Kidney (tissue), 22 donors: ENCODE measurements at places on chromosomes 4 and X. TPM values are rescaled to one million over a fixed set of nuclear protein-coding genes. Genes with fewer than 3 reads are reported as not detected.

DNA sequence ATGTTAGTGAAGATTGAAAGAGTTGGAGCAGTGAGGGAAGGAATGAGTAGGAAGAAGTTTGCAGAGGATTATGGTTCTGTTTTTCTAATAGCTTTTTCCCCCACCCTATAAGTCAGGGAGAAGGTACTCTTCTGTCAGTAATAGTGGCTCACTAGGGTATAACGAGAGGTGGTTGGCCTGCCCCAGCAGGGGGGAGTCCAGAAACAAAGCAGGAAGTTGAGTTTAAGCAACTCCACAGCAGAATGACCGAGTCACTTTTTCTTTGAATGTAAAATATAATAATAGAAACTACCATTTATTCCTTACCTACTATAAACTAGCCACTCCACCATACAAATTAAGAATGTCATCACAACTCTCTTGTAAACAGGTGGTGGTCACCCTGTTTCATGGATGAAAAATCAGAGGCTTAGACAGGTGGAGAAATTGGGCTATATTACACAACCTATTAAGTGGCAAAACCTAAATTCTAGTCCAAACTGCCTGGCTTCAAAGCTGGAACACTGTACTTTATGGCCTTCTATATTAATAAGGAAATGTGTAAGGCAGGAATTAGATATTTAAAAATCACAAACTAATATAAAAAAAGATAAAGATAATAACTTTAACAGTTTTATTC is 21.9 kb downstream of the AP1AR start:
- DNase-seq = no peak

- no peak for DNase-seq
Observed at GRCh38 chrX:37815366-37815765, 32.0 kb downstream of the DYNLT3 start.

GRCh38 chr4:174714393-174715211 is 114.4 kb downstream of the GLRA3 start:
- DNase-seq = no peak

- peak; percentile 68 for DNase-seq
Observed at GRCh38 chr4:107392951-107393350, 327.1 kb downstream of the PAPSS1 start.

DNA sequence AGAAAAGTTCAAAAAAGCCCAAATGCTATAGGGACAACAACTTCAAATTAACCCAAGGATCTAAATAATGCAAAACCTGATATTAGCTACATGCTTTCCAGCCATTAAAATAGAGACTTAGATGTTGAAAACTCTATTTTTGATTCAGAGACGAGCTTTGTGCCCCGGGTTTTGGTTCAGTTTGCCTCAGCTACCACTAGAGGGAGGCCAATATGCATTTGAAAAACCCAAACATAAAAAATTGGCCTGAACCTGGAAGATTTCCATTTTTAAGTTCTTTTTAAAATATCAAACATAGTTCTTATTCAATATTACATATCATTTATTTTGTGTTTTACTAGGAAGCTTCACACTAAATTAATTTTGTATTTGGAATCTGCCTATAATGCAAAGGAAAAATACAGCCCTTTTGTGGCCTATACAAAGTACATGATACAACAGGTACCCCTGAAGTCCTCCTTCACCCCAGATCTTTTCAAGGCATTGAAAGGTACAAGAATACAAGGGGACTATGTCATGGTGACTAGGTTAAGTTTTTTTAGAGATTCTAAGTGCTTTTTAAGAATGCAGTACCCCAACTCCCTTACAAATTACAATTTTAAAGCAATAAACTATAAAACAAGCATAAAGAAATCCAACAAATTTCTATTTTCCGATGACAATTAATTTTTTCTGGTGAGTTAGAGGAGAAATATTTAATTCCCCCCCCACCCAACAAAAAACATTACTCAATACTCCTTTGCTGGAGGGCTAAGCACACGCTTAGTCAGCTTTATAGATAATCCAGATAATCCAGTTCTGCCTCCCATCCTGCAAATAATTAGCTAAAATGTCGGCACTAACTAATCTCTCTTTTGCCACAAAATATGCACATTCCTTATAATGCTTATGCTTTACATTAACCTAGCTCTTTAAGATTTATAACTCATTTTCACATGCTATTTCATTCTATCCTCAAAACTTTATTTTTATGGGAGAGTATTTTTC is 97.7 kb upstream of the PTPN13 start:
- DNase-seq = peak; percentile 65

DNA sequence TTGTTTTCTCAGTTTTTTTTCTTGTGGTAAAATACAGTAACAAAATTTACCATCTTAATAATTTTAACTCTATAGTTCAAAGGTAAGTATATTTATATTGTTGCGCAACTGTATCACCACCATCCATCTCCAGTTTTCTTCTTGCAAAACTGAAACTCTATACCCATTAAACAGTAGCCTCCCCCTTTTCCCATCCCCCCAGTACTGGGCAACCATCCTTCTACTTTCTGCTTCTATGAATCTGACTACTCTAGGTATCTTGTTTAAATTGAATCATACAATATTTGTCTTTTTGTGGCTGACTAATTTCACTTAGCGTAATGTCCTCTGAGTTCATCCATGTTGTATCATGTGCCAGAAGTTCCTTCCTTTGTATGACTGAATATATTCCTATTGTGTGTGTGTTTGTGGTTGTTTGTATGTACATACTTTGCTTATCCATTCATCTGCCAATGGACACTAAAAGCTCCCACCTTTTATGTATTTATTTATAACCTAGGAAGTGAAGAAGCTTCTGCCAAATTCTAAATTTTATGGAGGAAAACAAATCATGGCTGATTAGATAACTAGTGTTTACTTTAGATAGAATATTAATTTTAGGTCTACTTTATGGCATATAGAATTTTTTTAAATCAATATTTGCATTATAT is 10.0 kb downstream of the ABHD18 start:
- no peak for DNase-seq

DNA sequence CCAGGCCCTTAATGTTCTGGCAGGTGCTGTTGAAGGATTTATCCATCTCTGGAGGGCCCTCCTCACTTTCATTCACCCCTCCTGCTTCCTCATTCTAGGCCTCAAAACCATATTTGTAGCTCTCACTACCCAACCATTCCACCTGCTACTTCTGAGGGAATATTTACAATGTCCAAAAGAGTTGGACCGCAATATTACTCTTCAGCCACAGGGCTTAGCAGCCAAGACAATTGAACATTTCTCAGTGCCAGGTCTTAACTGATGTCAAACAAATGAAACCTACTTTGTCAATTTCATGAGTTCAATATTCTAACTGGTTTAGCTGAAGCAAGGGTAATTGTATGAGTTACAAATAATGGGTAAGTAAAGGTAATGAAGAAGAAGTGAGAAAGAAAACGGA is 113.2 kb downstream of the ENOX2 start:
- DNase-seq = no peak

DNA sequence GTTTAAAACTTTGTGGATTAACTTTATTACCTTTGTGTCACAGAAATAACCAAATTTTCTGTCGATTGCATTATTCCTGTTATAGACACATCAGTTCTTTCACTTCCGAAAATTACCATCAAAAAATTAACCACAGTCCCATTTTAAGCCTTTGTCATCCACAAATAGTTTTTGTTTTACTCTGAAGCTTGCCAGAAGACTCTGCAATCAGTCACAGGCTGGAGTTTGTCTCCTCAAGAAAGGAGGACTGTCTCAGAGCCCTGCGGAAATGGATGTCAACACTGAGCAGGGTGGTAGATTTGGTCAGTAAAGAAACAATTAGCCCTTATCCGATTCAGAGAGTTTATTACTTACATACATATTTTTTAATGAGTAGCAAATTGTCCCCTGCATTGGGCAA is 20.1 kb upstream of the TCEAL4 start:
- no peak for DNase-seq

- peak; percentile 76 for DNase-seq
Observed at GRCh38 chr4:140152751-140153418, 1.1 kb downstream of the MAML3 start.

GRCh38 chrX:9062641-9063040 is 28.7 kb upstream of the FAM9B start:
- DNase-seq = no peak

DNA sequence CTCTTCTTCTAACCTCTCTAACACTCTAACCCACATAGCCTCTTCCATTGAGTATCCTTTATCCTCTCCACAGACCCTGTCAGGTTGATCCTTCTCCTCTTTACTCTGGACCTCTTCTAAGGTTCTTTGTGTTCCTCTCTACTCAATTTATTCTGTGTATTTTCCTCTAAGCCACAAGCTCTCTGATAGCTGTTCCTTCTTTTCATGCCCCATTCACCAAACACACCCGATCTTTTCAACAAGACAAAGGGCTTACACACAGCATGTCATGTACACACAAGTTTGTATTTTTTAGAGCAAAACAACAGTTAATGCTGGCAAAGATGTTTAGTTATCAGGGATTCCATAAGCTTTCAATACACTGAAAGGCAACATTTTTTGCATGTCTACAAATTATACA is 1.9 kb downstream of the SPIN2B start:
- DNase-seq = no peak

GRCh38 chrX:2828959-2829411 is 255 bp downstream of the GYG2 start:
- DNase-seq = peak; percentile 39

DNA sequence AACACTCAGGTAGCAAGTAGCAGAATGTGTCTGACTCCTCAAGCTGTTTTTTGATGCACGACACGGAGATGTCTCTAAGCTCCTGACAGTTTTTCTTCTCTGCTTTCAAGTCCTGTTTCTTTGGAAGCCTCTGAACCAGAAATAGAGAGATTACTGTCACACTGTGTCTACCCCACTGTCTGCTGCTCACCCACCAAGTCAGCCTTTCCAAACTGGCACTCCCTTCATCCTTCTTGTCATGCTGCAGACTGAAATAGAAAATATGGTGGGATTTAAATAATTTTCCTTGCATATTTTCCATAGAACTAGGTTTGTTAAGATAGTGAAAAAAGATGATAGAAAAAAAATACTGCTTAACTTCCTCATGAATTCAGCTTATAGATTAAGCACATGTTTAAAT is 102.5 kb upstream of the SPANXN4 start:
- DNase-seq = no peak

- DNase-seq = no peak
Observed at GRCh38 chrX:77694491-77694890, 91.5 kb downstream of the ATRX start.

DNA sequence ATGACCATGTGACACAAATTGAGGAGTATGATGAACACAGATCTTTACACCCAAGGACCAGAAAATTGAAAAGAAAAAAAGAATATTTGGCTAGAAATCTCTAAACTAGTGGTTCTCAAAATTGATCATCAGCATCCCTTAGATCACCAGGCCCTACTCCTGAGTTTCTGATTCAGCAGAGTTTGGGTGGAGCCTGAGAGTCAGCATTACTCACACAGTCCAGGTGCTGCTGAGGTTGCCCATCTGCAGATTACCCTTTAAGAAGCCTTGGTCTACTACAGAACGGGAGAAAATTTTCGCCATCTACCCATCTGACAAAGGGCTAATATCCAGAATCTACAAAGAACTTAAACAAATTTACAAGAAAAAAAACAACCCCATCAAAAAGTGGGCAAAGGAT is 182.8 kb downstream of the MOSPD2 start:
- DNase-seq = no peak

GRCh38 chr4:140609548-140610425 is 41.0 kb upstream of the UCP1 start:
- DNase-seq = no peak

GRCh38 chrX:131985526-131986049 is 37.5 kb upstream of the STK26 start:
- no peak for DNase-seq

GRCh38 chrX:130999360-130999759 is 58.8 kb upstream of the ARHGAP36 start:
- DNase-seq = no peak

DNA sequence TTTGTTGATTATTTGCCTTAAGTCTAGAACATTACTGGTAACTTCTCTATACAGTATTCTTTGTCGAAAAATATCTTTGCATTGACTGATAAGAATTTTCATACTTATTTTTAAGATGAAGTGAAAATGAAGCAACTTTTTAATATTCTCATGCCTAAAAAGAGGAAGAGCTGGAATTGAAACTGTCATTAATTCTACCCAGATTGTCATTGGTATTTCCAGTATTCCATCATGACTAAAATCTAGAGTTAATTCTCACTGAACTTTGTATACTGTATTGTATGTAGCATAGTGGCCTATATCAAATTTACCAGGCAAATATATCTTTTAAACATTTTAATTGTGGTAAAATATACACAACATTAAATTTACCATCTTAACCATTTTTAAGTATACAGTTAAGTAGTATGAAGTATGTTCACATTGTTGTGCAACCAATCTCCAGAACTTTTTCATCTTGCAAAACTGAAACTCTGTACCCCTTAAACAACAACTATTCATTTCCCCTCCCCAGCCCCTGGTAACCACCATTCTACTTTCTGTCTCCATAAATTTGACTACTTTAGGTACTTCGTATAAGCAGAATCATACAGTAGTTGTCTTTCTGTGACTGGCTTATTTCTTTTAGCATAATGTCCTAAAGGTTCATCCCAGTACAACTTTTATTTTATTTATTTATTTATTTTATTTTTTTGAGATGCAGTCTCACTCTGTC is 24.3 kb upstream of the ZNF41 start:
- no peak for DNase-seq

DNA sequence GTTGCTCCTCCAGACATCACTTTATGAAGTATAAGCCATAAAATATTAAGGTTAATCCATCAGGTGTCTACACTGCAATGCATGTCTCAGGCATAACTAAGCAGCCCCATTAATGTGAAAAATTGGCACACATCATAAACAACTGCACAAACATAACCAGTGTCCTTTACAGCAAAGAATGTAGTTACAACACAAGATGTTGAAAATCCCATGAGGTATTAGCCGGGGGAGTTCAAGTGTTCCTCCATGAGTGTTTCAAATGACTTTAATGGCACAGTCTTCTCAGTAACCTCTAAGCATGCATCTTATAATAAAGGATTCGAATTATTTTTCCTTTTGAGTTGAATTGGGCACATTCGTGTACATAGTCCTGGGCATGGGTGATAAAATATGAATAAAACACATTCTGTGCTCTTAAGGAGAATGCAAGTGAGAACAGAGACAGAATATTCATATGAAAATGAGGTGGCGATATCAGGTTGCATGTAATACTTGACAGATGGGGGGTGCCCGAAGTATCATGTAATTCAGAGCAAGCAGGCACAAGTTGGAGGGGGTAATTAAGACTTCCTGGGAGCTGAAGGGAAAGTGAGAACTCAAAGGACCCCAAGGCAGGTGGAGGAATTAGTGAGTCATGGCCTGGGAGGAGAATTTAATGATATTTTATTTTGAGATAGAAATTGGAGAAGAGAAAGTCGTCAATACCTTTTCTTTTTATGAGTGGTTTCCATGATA is 18.2 kb upstream of the VCX2 start:
- DNase-seq = no peak

GPRASP3 gene
- polyA plus RNA-seq = 4.3 TPM

MAGEB6 gene
- polyA plus RNA-seq = not detected

SOX3 gene
- polyA plus RNA-seq = not detected

BANK1 gene
- 1.8 TPM for polyA plus RNA-seq

NIPAL1 gene
- polyA plus RNA-seq = 1.4 TPM

PRDM8 gene
- 0.75 TPM for polyA plus RNA-seq

MAGEA4 gene
- not detected for polyA plus RNA-seq

MAGEA8 gene
- not detected for polyA plus RNA-seq

GPR50 gene
- polyA plus RNA-seq = not detected

SSX3 gene
- polyA plus RNA-seq = not detected
